ENCODE measurements at places on chromosomes 16 and 17.

DNA sequence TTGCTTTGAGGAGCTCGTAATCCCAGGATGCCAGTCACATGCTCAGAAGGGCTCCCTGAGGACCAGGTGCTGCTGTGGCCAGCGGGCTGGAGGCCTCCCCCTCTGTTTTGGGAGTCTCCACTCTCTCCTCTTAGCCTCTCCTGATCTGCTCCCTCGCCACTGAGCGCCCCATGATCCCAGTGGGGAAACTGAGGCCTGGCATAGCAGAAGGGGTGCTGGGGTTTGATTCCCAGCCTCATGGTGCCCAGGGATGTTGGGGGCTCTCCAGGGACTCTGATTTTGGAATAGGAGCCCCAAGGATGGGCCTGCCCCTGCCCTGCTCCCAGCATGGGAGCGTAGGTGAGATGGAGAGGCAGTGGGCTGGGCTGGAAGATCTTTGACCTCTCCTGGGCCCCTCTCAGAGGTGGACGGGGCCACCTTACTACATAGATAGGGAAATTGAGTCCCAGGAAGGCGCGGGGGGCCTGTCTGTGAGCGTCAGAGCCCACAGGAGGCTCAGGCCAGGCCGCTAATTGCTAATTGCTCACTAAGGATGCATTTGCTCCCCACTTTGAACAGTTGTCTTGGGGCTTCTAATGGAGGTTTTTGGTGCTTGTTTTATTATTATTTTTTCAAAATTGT, 525 bp upstream of the ADCY7 start:
- DNase-seq: no peak

- DNase-seq: no peak
These were observed 9.2 kb downstream of the SLC38A10 start for GRCh38 chr17:81285894-81286293.

- DNase-seq: no peak
These were observed 68.1 kb upstream of the CES5A start for GRCh38 chr16:55943267-55943666.

DNA sequence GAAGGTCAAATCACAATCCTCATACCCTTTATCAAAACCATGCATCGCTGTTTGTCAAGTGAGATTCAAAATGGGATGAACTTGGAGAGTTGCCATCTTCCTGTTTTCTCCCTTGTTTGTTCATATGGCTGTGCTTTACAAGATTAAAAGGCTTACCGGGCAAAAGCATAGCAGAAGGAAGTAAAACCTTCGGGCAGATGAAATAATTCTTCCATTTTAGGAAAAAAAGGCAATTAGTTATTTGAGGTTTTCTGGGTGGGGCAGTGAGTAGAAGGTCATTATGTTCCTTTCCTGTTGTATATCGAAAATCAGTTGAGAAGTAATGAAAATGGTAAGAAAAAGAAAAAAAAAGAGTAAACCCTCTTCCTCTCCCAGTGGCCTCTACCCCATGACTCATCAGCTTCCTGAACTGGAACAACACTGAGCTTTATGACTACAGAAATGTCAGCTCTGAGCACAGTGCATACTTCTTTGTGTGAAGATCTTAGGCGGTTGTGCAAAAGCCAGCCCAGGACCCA, 369.2 kb downstream of the CDH13 start:
- DNase-seq: no peak

- DNase-seq: no peak
These were observed 71.1 kb downstream of the TMEM114 start for GRCh38 chr16:8519179-8519578.

- DNase-seq: no peak
These were observed 65.9 kb downstream of the PCTP start for GRCh38 chr17:55816532-55817396.

DNA sequence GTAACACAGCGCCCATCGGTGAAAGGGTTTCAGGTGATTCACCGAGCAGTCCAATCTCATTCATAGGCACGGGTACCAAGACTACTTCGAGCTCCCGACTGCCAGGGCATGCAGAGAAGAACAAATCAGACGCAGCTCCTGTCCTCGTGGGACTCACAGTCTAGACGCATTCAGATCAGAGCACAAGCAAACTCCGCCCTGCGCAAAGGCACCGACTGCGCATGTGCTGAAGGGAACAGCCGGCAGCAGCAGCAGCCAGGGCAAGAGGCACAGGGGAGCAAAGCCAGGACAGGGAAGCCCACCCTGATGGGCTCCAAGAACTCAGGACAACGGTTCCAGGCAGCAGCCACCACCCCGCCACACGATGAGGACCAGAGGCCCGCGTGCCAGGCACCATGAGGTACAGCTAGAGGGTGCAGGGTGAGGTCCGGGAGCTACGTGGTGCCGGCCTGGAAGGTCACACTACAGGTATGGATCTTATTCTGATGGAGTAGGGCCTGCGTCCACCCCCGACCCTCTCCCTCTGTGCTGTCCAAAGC, 315.7 kb downstream of the FOXL1 start:
- DNase-seq: no peak

- DNase-seq: no peak
These were observed 125.4 kb downstream of the SEC14L1 start for GRCh38 chr17:77266213-77266612.

DNA sequence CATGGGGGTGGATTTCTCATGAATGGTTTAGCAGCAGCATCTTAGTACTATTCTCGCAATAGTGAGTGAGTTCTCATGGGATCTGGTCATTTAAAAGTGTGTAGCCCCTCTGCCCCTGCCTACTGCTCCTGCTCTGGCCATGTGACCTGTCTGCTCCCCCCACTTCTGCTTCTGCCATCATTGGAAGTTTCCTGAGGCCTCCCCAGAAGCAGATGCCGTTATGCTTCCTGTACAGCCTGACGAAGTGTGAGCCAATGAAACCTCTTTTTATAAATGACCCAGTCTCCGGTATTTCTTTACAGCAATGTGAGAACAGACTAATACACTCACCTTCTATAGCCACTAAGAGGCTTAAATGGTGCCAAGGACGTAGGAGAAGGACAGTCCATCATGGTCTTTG, 51.5 kb downstream of the NOL11 start:
- DNase-seq: no peak

All from CD4-positive, alpha-beta T cell (primary cell).